Muscle of leg (tissue), 16 donors: ENCODE measurements at places on chromosomes 12 and 14. TPM values are rescaled to one million over a fixed set of nuclear protein-coding genes. Genes with fewer than 3 reads are reported as not detected.

Gene SMOC1
- 2.1 TPM for total RNA-seq

Gene TSPAN19
- 0.04 TPM for total RNA-seq

GRCh38 chr14:75961662-75962061, 20.1 kb downstream of the TGFB3 start:
- no peak overlapping the region for H3K27ac ChIP-seq
- H3K4me3 ChIP-seq: no peak overlapping the region
- peaks cover 2% of the 10 kb centered on the region for H3K4me1 ChIP-seq
- no peaks in the 10 kb centered on the region for H3K27me3 ChIP-seq
- peaks cover 71% of the 10 kb centered on the region for H3K36me3 ChIP-seq

DNA sequence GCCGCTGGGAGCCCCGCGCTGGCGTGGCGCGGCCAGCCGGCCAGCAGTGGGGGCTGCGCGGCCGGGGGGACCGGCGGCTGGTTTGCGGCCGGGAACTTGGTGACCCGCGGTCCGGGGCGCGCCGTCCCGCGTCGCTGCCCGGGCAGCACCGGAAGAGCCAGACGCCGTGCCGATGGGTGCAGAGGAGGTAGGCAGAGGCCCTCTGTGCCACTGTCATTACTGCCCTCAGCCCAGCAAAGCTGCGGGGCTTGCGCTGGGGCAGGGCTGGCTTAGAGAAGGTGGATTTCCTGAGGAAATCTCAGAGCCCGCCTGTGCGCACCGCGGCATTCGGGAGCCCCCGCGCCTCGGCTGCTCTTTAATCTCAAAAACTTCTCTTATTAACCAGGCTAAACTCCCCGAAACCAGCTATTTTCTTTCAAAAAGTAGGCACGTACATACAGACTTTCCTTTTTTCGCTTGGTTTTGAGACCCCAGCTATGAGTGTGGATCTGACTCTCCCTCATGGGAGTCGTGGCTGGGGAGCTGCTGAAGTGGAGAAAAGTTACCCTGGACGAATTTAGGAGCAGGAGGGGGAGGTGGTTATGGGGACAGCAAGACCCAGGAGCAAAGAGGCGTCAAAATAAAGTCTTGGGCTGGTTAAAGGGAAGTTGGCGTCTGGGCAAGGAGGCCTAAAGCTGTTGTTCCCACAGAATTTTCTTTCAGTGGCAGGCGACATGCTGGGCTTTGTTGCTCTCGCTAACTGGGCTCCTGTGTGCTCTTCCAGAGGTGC, 802 bp downstream of the SUSD6 start:
- no peaks in the 10 kb centered on the region for H3K36me3 ChIP-seq
- DNase-seq: peak; percentile 51
- peaks cover 44% of the 10 kb centered on the region for H3K4me1 ChIP-seq
- peak overlapping the region; percentile 95 for H3K27ac ChIP-seq

DNA sequence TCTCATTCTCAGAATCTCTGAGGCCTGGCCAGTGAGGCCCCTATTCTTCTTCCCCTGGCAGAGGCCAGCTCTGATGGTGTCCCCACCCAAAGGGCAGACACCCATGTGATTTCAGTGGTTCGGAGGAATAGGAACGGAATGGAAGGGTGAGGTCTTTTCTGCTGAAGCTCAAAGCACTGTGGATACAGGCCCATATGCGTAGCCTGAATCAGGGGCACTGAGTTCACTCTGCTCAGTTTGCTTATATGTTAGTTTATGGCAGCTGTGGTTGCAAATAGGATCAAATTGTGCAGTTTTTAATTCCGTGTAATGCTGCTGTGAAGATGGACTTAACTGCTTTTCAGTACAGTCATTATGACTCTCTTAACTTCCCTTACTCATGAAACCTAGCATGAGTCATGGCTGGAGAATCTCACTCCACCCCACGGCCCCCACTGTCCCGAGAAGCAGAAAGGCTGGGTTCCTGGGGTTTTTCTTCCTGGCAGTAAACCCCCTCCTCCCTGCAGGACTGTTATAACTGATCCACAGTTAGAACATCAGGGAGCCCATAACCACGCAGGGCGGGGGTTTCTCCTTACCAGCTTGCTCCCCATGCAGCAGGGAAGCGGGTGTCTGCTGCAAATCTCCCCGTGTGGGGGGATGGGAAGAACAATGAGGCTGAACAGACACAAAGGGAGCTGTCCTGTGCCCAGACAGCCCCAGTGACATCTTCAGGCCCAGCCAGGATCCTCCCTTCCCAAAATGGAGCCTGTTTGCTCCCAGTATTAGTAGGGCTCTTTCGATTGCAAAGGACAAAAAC, 122.7 kb downstream of the SLC38A6 start:
- H3K27ac ChIP-seq: peak overlapping the region; percentile 78
- no peaks in the 10 kb centered on the region for H3K27me3 ChIP-seq
- peak; percentile 91 for DNase-seq
- no peaks in the 10 kb centered on the region for H3K36me3 ChIP-seq
